ENCODE measurements at places on chromosomes 1 and 21.

DNA sequence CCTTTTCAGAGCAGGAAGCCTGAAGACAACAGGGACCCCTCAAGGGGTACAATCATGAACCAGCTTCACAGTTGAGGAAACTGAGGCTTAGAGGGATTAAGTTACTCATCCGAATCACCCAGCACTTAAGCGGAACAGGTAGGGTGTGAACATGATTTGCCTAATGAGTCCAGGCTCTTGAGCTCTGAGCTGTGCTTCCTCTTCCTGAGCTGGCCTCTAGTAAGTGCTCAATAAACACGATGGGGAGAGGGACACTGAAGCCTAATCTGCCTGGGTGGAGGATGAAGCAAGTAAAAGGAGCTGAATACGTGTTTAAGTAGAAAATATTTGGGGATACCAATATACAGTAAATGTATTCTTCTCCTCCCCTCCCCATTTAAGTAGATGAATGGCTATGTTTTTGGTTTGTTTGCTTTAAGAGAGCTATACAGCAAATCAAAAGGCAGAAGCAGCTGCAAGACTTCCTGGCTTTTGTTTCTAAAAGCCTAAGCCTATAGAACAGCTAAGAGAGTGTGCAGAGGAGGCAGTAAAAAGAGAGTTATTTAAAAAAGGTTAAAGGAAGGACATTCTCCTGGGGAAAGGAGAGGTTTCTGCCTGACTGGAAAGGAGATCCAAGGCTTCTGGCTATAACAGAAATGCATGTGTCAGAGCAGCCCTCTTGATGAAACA, 20.5 kb downstream of the STPG1 start:
- no peak for DNase-seq

- no peak for DNase-seq
These were observed 11.2 kb upstream of the MYOG start for GRCh38 chr1:203097001-203097400.

DNA sequence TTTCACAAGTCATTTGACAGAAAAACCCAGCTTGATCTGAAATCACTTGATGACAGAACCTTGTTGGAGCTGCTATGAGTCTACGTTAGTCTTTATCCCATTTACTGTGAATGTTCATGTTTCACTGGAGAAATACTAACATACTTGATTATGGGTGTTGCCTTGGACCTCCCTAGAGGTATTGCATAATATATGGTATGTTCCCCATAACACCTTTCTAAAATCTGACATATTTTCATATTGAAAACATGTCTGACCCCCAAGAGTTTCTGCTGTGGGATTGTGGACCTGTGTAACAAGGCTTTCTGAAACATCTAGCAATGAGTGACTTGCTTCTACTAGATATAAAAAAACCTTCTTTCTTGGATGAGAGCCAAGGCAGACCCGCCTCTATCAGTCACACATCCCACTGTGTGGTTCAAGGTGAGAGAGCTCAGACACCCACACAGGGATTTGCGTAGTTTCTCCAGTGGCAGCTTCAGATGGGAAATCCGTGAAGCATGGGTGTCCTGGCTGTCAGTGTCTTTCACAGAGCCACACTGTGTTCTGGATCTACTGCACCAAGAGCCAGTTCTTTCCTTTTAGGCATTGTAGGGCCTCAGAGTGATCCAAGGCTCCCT, 4.6 kb downstream of the NENF start:
- no peak for DNase-seq

DNA sequence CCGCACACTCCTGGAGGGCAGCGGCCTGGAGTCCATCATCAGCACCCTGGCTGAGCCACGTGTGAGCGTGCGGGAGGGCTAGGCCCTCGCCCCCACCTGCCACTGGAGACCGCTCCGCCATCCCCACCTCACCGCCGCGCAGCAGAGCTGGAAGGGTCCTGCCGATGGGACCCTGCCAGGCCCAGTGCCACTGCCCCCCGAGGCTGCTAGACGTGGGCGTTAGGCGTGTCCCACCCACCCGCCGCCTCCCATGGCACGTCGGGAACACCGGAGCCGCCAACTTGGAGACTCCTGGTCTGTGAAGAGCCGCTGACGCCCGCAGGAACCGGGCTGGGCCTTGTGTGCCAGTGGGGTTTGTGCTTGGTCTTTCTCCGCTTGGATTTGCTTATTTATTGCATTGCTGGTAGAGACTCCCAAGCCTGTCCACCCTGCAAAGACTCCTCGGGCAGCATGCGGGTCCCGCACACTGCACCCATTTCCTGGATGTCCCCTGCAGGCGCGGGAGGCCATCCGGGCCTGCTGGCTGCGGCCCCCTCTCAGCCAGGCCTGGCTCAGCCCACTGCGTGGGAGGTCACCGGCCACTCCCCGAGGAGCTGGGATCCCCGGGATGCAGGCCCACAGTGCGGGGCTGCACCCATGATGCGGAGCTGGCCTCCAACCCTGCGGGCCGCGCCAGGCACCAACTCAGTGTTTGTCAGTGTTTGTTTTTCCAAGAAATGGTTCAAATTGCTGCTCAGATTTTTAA, 6.0 kb downstream of the LY9 start:
- DNase-seq: no peak

- DNase-seq: no peak
These were observed 239.1 kb upstream of the SGIP1 start for GRCh38 chr1:66294707-66295370.

GRCh38 chr1:161730050-161730564, 8.8 kb downstream of the FCRLB start:
- no peak for DNase-seq

- no peak for DNase-seq
These were observed 119.0 kb downstream of the AK5 start for GRCh38 chr1:77400781-77401180.

GRCh38 chr1:202058001-202058908, 47.9 kb downstream of the ELF3 start:
- DNase-seq: no peak

GRCh38 chr1:23402286-23403037, 22.1 kb downstream of the TCEA3 start:
- DNase-seq: no peak

All from NCI-H2107 (cell line).